ELF-1 (cell line): ENCODE measurements at places on chromosomes 16 and 17.

- no peak for DNase-seq
These were observed 44.3 kb downstream of the PMP22 start for GRCh38 chr17:15220785-15221184.

DNA sequence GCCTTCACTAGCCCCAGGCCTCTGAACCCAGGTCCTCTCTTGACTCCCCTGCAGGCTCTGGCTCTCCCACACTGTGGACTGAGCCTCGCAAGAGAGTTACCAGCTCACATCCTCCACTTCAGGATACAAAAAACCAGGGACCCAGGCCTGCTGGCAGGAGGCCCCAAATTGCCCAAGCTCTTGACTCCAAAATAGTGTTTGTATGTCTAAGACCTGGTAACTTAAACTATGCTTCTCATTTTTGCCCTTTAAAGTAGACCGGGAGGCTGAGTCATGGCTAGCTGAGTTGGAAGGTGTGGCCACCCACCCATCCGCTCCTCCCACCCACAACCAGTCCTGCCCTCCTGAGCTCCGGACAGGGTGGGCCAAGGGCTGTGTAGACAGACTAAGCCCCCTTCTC lies 250.0 kb downstream of the SOX9 start:
- no peak for DNase-seq

DNA sequence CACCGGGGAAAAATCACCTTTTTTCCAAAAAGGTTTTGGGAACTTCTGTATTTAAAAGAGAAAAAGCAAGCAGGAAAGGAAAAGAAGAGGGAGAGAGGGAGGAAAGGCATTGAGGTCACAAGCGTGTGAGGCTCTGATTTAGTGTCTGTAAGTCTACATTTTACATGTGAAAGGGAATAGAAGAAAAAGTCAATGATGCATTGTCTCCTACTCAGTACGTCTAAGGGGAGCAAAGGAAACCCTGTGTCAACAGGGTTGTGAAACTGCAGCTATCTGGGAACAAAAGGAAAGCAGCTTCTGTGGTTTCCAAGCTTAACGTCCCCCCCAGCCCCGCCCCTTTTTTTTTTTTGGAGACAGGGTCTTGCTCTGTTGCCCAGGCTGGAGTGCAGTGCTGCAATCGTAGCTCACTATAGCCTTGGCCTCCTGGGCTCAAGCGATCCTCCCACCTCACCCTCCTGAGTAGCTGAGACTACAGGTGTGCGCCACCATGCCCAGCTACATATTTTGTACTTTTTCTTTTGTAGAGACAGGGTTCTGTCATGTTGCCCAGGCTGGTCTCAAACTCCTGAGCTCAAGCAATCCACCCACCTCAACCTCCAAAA lies 1.8 kb upstream of the CDC42EP4 start:
- no peak for DNase-seq

- DNase-seq = no peak
These were observed 6.5 kb downstream of the ENPP7 start for GRCh38 chr17:79737046-79737921.

DNA sequence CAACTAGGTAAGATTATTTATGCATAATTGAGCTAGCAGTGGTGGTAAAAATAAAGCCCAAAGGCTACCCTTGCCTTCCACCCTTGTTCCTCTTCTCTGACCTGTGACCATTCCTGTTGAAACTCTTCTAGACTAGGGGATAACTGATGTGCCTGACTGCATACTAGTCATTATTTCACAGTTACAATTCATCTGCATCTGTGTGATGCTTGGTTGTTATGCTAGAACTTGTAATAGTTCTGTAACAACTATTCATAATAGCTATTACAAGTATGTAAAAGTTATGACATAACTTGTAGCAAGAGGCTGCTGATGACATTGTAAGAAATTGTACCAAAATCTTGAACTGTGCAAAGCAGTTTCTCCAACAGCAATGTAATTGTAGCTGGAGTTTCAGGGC lies 2.4 kb upstream of the VAC14 start:
- no peak for DNase-seq

- no peak for DNase-seq
These were observed 7.1 kb upstream of the SLC5A11 start for GRCh38 chr16:24838554-24839266.

GRCh38 chr16:23597003-23597756 lies 1.1 kb upstream of the NDUFAB1 start:
- peak; percentile 87 for DNase-seq

DNA sequence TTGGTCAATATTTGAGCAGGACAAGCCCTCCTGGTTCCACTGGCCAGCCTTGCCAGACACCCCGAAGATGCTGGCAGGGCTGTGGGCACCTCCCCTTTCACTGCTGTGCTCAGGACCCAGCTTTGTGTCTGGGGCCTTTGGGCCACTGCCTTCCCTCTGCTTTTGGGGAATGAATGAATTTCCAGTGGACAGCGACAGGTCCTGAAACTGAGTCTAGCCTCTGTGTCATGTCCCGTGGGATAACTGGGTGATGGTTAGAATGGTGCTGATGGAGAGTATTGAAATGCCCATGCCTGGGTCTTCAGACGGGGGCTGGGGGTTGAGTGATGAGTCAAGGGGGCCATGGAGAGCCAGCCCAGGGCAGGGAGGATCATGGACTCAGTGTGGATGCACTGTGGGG lies 135.8 kb downstream of the FOXL1 start:
- peak; percentile 47 for DNase-seq

DNA sequence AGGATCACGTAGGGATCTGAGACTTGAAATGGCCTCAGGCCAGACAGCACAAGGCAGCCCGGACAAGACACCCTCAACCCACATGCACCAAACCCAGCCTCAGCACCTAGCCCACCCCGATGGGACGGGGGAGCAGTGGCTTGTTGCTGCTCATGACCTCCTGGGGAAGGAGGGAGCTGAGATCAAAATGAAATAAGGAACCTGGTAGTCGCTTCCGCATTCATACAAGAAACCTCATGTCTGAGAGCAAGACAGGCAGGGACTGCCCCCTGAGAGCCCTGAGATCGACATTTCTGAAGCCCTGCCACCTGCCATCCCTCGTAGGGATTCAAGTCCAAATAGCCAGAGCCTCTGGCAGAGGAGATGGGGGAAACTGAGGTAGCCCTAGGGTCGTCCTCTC lies 5.7 kb upstream of the CEP131 start:
- peak; percentile 36 for DNase-seq

- DNase-seq = peak; percentile 72
These were observed 25.2 kb upstream of the TMEM220 start for GRCh38 chr17:10754861-10755591.

DNA sequence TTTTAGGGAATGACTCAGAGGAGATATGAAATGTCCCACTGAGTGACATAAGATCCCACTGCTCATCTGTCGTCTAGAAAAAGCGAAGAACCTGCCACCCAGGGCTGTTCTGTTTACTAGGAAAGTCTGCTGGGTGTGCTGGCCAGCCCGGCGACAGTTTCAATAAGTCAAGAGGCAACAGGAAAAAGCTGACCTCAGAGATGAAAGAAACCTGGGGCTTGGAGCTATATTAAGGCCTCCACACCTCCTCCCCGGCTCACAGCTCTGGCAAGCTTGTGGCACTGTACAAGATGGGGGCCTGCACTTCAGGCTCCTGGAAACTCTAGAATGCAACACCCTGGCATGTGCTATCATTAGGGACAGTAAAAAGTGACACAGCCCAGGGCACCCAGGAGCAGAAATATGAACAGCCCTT lies 10.6 kb downstream of the ZFHX3 start:
- DNase-seq = peak; percentile 65

- peak; percentile 67 for DNase-seq
These were observed 1.3 kb upstream of the RAB40C start for GRCh38 chr16:588639-588888.

DNA sequence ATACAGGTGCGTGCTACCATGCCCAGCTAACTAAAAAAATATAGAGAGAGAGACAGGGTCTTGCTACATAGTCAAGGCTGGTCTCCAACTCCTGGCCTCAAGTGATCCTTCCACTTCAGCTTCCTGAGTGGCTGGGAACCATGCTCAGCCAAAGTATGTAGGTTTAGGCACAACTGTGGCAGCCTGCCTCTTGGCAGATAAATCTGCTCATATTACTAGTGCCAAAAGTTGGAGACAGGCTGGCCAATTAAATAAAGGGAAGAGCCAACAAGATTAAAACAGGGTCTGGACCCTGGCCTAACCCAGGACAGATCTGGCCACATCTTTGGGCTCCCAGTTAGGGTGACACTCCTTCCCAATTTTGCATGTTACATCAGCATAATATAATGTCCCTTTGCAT lies 151.7 kb downstream of the CBLN1 start:
- no peak for DNase-seq

GRCh38 chr16:79687249-79688130 lies 87.0 kb upstream of the MAF start:
- DNase-seq = peak; percentile 4

DNA sequence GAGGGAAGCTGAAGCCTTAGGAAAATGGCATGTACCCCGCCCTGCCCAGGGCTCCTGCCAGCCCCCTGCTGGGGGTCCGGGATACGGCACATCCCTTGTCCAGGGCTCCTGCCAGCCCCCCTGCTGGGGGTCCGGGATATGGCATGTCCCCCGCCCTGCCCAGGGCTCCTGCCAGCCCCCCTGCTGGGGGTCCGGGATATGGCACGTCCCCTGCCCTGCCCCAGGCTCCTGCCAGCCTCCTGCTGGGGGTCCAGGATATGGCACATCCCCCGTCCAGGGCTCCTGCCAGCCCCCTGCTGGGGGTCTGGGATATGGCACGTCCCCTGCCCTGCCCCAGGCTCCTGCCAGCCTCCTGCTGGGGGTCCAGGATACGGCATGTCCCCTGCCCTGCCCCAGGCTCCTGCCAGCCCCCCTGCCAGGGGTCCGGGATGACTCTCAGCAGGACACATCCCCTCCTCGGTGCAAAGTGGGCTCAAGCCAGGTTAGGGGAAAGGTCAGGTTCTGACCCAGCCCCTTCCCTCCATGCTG lies 43.2 kb downstream of the RPH3AL start:
- DNase-seq = peak; percentile 85

DNA sequence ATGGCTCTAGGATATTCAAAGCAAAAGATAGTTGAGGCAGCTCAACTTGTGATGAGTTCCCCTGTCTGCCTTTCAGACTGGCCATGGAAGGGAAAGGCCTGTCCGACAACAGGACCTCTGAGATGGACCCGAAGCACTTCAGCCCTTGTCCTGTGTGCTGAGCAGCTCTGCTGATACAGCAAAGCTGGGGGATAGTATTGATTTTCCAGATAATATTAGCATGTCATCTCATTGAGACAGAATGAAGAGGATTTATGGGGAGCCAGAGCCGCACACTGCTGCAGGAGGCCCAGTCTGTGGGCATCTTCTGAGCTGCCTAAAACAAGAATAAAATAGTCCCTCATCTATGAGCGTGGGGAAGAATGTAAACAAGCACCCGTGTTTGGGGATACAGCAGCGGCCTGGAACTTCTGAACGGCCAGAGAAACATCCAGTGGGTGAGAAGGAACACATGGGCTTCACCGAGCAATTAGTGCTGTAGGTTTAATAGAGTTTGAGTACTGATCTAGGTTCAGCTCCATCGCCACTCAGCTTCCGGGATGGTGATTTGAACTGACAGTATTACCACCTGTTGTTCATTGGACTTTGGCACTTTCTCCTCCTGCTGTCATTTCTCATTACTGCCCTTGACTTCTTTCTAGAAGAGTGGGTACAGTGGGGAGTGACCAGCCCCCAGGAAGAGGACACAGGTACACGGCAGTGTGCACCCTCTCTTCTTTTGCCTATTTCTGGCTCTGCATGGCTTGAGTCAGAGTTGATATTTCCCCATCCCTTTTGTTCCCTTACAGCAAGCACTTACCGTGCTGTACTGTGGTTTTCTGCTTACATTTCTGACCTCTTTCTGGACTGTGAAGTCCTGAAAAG lies 96.5 kb upstream of the TBX2 start:
- no peak for DNase-seq

- DNase-seq = no peak
These were observed 42.2 kb downstream of the ABAT start for GRCh38 chr16:8716592-8716991.

DNA sequence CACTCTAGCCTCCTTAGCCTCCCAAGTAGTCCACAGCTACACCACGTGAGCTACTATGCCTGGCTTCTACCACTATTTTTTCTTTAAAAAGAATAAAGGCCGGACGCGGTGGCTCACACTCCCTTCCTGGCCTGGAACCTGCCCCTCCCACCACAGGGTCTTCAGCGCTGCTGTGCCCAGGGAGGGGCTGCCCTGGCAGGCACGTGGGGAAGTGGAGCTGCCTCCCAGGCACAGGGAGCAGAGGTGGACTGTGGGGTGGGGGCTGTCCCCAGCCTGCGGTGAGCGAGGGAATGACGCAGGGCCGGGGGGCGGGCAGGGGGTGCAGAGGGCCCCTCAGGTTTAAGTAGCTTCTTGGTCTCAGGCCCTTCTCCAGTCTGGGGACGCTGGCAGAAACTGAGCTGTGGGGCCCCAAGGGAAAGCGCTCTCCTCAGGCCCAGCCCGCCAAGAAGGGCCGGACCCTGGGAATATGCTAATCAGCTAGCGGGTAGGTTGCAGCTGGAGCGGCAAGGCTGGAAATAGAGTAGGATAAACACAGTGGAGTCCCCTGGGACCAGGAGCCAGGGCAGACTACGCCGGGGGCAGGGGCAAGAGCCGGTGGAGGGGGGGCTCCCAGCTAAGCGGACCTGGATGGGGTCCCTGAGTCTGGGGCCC lies 46.8 kb downstream of the TIMM22 start:
- peak; percentile 65 for DNase-seq

DNA sequence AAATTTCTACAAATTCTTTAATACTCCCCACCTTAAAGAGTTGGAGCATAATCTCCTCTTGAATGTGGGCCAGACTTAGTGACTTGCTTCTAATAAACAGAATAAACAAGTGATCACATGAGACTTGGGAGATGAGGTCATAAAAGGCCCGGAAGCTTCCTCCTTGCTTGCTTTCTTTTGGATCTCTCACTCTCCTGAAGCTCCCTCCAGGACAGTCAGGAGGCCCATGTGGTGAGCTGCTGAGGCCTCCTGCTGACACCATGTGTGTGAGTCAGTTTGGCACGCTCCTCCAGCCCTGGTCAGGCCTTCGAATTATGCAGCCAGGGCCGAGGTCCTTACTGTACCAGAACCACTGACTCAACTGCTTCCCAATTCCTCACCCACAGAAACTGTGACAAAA lies 53.2 kb downstream of the NDEL1 start:
- no peak for DNase-seq

DNA sequence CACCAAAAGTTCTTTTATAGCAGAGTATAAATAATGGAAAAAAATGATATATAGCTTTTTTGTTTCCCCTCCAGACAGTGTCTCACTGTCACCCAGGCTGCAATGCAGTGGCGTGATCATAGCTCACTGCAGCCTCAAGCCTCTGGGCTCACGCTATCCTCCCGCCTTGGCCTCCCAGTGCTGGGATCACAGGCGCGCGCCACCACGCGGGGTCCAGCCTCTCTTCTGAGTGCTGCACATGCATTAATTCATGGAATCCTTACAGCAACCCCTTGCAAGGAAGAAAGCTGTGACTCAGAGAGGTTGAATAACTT lies 18.0 kb upstream of the ZNF629 start:
- no peak for DNase-seq
